ENCODE measurements at places on chromosomes 4 and X.
A peak's percentile ranks its signal among the peaks of the same experiment; 100 is the strongest.

DNA sequence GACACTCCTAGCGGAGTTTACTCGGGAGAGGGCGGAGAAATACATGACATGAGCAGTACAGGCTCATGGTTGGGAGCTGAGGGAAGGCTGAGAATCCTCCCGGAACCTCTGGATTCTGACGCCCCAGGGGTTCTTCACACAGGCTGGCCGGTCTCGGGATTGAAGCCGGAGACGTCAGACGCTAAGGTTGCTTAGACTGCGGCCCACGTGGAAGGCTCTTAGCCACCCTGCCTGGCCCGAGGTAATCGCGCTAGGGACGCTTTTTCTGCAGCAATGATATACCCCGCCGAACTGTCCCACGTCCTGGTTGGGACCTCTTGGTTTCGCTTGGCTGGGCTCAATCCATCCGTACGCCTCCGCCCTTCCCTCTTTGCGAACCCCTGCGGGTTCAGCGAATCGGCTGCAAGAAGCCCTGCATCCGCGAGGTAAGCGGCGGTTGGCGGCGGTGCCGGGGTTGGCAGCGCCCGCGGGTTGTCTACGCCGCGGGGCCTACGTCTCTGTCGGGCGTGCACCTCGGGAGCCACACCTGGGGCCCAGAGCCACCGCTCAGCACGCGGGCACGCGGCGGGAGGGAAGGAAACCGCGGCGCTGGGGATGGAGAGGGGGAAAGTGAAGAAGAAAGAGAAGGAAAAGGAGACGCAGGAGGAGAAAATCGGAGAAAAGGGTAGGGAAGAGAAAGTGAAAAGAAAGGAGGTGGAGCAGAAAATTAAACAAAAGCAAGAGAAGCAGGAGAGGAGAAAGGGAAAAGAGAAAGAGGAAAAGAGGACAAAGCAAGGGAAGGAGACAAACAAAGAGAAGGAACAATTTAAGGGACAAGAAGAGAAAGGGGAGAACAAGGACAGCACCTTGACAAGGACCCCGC lies at the start of gene ARL9:
TSS of gene ARL9 (plus strand) at position 523 of the 862 bp plus-strand sequence. CDS start at position 595, 72 bp downstream.
- peaks cover 27% of the 10 kb centered on the region for H3K36me3 ChIP-seq
- no peaks in the 10 kb centered on the region for H3K27me3 ChIP-seq

GRCh38 chr4:143382596-143382995 lies 45.9 kb downstream of the GAB1 start:
- no peak overlapping the region for H3K27ac ChIP-seq
- DNase-seq = no peak
- H3K36me3 ChIP-seq = no peaks in the 10 kb centered on the region
- no peaks in the 10 kb centered on the region for H3K4me1 ChIP-seq
- no peak overlapping the region for H3K4me3 ChIP-seq

DNA sequence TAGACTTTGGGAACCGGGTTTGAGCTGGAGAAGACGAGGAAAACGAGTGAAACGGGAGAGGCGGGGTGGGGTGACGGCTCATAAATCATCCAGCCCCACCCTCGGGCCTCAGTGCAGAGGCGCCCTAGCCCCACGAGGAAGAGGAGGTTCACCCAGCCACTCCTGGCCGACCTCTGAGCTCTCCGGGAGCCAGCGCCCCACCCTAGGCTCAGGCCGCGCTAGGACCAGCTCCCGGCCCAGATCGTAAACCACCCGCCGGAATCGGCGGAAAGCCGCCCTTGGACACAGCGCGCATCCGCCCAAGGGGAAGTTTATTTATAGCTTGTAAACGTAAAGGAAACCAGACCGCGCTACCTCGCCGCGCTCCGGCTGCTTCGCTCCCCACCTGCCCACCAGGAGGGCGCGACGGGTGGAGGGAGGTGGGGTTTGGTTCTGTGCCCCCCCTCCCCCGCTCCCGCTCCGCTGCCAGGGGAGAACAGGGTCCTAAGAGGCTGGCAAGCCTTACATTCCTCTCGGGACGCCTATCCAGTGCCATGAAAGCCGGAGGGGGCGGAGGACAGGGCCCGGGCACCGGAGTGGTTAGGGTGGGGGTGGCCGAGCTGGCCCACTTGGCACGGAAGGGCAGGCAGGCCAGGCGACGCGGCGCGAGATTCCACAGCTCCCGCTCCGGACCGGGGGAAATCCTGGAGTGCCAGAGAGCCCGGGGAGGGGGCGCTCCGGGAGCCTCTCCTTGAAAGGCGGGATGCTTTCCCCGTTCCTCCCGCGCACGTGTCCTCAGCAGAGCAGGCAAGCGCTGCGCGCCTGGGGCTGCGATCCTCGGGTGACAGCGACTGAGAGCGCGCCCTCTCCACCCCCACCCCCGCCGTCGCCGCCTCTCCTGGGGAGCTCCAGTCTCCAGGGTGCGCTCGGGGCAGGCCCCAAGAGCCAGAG lies 84.2 kb downstream of the BCOR start:
- peak; percentile 50 for DNase-seq
- H3K27ac ChIP-seq = peak overlapping the region; percentile 75
- H3K27me3 ChIP-seq = no peaks in the 10 kb centered on the region
- H3K4me3 ChIP-seq = peak overlapping the region; percentile 61

DNA sequence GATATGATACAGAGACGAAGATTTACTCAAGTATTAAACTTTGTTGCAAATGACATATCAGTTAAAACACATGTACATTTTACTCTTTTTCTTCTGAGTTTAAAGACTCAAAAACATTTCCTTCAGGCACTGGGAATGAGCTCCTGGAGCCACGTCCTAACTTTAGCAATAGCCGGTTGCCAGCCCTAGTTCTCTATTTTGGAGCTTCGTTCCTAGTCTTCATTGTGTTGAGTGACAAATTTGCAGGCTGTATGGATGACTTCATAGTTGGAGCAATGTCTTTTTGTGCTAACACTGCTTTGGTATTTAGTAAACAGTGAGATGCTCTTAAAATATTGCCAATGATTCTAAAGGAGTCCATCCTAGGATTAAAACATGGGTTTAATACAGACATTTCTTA lies 190.9 kb downstream of the FAT4 start:
- DNase-seq = no peak
- H3K27ac ChIP-seq = no peak overlapping the region
- H3K36me3 ChIP-seq = no peaks in the 10 kb centered on the region
- no peaks in the 10 kb centered on the region for H3K27me3 ChIP-seq
- H3K4me1 ChIP-seq = no peaks in the 10 kb centered on the region

DNA sequence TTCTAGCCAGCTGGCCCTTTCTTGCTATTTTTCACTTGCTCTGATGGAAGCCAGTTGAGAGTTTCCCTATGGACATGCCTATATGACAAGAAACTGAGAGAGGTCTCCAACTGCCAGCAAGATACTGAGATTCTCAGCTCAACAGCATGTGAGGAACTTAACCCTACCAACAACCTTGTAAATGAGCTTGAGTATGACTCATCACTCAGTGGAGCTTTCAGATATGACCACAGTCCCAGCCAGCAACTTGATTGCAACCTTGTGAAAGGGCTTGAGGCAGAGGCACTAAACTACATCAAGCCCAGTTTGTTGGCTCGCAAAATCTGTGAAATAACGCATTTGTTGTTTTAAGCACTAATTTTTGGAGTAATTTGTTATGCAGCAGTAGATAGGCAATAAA lies 175.8 kb downstream of the COMMD8 start:
- no peaks in the 10 kb centered on the region for H3K36me3 ChIP-seq
- H3K4me3 ChIP-seq = no peak overlapping the region
- H3K4me1 ChIP-seq = no peaks in the 10 kb centered on the region
- DNase-seq = no peak

DNA sequence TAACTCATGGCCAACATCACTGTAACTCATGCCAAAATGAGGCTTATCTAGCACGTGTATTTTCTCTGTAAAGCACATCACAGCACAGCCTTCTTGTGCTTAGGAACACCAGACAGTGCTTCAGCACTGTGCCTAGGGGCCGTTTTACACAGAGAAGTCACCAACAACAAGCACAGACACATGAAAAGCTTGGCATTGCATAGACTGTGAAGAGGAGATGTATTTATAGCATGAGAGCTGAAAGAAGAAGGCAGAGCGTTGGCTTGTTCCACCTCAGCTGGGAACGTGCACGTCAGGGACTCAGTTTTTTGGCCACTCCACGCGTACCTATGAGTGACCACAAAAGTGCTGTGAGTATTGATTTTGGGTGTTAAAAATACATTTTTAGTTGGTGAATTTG lies 116.3 kb upstream of the SFRP2 start:
- H3K27ac ChIP-seq = no peak overlapping the region
- no peak for DNase-seq
- no peaks in the 10 kb centered on the region for H3K36me3 ChIP-seq
- H3K4me3 ChIP-seq = no peak overlapping the region
- no peaks in the 10 kb centered on the region for H3K27me3 ChIP-seq
- 0 out of 2 replicates have a peak, but pooled peaks cover 6% of the 10 kb centered on the region for H3K4me1 ChIP-seq

DNA sequence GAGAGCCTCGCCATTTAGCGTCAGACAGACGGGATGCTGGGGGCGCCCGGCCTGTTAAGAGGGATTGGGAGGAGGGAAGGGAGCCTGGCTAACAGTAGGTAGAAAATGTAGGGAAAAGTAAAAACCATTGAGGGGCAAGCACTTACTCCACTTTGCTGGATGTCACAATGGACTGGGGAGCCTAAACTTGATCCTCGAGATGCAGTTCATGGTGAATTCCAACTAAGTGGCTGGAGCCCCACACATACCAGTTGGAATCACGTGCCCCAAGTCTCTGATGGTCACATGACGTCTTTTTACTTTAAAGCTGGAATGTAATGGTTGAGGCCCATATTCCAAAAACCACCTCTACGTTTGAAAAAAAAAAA lies 1.5 kb downstream of the PLS3 start:
- no peaks in the 10 kb centered on the region for H3K36me3 ChIP-seq
- no peak for DNase-seq
- no peaks in the 10 kb centered on the region for H3K4me1 ChIP-seq
- no peak overlapping the region for H3K4me3 ChIP-seq
- no peak overlapping the region for H3K27ac ChIP-seq

GRCh38 chr4:188722911-188723310 lies 583.7 kb downstream of the TRIML1 start:
- H3K27me3 ChIP-seq = no peaks in the 10 kb centered on the region

DNA sequence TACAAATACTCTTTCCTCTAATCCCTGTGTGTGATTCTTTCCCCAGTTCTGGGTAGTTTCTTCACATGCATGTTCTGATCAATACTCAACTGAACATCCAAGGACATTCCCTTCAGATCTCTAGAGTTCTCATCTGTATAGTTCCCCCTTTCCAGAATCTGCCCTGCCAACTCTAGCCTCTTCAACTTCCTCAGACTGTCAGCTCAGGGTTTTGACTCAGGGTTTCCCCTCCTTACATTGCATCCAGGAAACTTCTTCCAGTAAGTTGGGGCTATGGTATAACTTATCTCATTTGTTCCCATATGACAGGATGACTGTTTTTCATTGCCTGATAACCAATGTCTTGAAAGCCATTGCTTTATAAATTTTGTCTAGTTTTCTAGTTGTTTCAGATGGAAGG lies 14.2 kb upstream of the ANKRD17 start:
- H3K27me3 ChIP-seq = no peaks in the 10 kb centered on the region
- H3K36me3 ChIP-seq = no peaks in the 10 kb centered on the region
- no peak for DNase-seq
- no peak overlapping the region for H3K27ac ChIP-seq
- no peaks in the 10 kb centered on the region for H3K4me1 ChIP-seq

GRCh38 chr4:146486565-146486964 lies 35.2 kb downstream of the SLC10A7 start:
- H3K27ac ChIP-seq = no peak overlapping the region
- peaks cover 10% of the 10 kb centered on the region for H3K4me1 ChIP-seq
- no peaks in the 10 kb centered on the region for H3K27me3 ChIP-seq
- H3K36me3 ChIP-seq = peaks cover 11% of the 10 kb centered on the region

DNA sequence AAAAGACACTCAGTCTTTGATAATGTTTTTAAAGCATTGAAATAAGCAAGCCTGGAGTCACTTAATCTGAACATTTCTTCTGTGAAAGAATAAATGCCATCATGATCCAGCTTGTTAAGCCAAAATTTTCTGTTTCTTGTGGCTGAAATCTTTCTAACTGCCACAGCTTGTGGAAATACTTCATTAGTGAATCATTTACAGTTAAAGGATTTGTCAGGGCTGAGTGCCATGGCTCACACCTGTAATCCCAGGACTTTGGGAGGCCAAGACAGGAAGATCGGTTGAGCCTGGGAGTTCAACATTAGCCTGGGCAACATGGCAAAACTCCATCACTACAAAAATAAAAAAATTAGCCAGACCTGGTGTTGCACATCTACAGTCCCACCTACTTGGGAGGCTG lies 93.3 kb upstream of the PDE5A start:
- no peak overlapping the region for H3K4me3 ChIP-seq
- H3K36me3 ChIP-seq = no peaks in the 10 kb centered on the region
- no peaks in the 10 kb centered on the region for H3K4me1 ChIP-seq
- H3K27ac ChIP-seq = no peak overlapping the region
- no peaks in the 10 kb centered on the region for H3K27me3 ChIP-seq

DNA sequence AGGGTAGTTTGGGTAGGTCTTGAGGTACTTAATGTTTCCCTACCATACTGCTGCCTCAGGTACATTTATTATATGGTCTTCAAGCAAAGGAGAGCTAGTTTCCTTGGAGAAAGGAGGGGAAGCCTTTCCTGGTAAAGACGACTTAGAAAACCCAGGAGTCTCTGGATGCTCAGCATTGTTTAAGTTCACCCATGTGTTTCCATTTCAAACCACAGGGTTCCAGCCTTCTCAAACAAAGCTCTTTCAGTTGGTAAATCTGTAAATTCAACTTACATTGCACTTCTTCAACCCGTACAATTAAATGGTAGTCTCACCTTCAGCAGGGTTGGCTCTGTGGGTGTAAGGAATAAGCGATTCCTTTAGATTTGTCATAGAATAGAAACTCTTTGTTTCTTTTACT lies 111.9 kb upstream of the UNC5C start:
- no peak overlapping the region for H3K4me3 ChIP-seq
- H3K27me3 ChIP-seq = no peaks in the 10 kb centered on the region
- H3K27ac ChIP-seq = no peak overlapping the region
- no peaks in the 10 kb centered on the region for H3K4me1 ChIP-seq
- DNase-seq = no peak

DNA sequence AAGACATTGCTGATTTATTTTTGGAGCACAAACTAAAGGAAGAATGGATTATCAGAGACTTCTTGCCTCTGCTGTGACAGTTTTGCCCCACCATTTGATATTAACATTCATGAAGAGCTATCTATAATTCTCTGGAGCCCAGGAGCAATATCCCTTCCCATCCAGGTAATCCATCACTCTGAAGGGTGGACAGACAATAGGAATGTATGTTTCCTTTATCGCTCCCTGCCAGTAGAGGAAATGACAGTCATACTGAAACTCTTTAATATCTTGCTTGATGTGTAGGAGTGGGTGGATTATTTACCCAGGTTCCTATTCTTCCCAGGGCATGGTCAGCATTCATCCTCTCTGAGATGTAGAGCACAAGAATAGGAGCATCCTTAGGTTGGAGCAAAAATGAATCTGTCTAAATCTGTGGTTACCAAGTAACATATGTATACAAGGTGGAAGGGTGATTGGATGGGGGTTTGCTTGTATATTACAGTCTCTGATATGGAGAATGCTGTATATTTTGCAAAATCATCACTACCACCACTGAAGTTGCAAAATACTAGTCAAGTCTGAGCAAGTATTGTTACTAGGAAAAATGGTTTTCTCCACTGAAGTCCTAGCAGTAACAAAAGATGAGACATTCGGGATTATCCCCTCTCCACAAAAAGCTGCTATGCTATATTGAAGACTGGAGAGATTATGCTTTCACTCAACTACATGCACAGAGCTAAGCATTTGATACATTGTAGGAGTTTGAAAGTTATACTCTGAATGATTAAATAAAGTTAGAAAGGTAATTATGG lies 151.6 kb downstream of the CBLL2 start:
- H3K36me3 ChIP-seq = no peaks in the 10 kb centered on the region
- H3K27me3 ChIP-seq = no peaks in the 10 kb centered on the region
- H3K4me3 ChIP-seq = no peak overlapping the region

- peaks cover 37% of the 10 kb centered on the region for H3K4me1 ChIP-seq
- no peak overlapping the region for H3K4me3 ChIP-seq
- no peak for DNase-seq
- no peak overlapping the region for H3K27ac ChIP-seq
- peaks cover 39% of the 10 kb centered on the region for H3K36me3 ChIP-seq
- no peaks in the 10 kb centered on the region for H3K27me3 ChIP-seq
These were observed 13.4 kb downstream of the ARHGEF6 start for GRCh38 chrX:136767104-136767941.
